ENCODE measurements at places on chromosomes 7 and 10.

GRCh38 chr10:82252081-82252480, 377.1 kb downstream of the NRG3 start:
- no peak for DNase-seq

DNA sequence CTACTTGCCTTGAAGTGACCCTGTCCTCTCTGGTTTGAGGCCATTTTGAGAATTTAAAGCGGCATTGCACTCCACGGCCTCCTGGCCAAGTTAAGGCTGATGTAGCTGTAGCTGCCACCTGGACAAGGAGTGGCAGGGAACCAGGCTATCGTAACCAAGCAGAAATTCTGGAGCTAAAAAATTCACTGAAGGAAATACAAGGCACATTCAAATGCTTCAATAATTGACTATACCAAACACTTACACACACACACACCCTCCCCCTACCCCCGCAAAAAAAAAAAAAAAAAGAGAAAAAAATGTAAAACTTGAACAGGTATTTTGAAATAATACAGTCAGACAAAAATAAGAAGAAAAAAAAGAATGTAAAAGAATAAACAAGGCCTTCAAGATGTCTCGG, 409.0 kb upstream of the SEMA3A start:
- DNase-seq, result no peak

DNA sequence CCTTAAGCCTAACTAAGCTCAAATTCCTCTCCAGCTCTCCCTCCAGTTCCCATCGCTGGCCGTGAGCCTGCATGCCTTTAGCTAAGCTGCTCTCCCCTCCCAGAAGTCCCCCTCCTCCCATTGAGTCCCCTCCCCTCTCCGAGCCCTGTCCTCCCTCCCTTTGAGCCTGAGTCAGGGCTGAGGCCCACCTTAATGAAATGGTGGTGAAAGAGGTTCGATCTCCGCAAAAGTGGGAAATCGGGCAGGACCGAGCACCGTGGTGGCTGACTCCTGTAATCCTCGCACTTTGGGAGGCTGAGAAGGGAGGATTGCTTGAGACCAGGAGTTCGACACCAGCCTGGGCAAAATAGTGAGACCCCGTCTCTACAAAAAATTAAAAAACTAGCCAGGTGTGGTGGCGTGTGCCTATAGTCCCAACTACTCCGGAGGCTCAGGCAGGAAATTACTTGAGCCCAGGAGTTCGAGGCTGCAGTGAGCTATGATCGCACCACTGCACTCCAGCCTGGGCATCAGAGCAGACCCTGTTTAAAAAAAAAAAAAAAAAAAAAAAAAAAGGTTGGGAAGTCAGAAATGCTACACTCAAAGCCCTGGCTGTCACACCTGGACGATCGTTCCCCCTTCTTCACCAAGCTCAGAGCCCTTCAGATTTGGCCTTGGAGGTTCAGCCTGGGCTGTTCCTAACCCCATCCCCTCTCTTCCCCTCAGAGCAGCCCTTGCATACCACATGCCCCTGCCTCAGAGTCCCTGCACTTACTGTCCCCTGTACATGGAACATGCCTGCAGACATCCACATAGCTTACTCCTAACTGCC, 995 bp upstream of the CLDN3 start:
- DNase-seq, result no peak

- DNase-seq, result no peak
Observed at GRCh38 chr7:148142660-148143248, 447.8 kb upstream of the C7orf33 start.

- no peak for DNase-seq
Observed at GRCh38 chr10:43692051-43692825, 43.6 kb upstream of the ZNF32 start.

- DNase-seq, result no peak
Observed at GRCh38 chr7:17142831-17143541, 155.5 kb upstream of the AHR start.

DNA sequence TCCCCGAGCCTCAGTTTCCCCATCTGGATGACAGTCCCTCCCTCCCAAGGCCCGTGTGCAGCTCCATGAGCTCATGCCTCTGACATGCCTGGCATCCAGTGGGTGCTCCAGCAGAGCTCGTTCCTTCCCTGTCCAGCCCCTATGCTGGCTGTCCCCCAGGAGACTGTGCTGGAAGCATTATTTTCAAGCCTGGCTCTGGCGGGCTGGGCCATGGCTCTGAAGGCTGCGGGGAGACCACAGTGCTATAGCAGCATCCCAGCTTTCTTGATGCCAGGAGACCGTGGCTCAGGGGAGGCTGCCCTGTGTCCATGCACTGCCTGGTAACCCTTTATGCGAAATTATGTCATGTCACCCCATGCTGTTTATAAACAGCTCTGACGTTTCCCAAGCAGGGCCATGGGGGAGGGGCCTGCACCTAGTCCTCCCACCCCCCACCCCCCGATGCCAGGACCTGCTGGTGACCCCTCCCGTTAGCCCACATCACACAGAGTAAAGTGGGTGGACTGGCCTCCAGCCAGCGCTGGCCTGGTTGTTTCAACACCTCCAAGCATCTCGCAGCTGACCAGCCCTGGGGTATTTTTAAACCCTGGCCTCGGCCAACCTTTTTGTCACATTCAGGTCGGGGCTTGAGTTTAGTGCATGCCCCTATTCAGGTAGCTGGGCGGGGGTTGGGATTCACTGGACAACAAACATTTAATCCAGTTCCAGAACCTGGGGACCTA, 105.9 kb upstream of the ZNF716 start:
- DNase-seq, result no peak

Data from lower leg skin (tissue), 4 donors.